ENCODE measurements at places on chromosomes 6 and 20. TPM values are rescaled to one million over a fixed set of nuclear protein-coding genes. Genes with fewer than 3 reads are reported as not detected.

MATN4 gene
- not detected for total RNA-seq

DNA sequence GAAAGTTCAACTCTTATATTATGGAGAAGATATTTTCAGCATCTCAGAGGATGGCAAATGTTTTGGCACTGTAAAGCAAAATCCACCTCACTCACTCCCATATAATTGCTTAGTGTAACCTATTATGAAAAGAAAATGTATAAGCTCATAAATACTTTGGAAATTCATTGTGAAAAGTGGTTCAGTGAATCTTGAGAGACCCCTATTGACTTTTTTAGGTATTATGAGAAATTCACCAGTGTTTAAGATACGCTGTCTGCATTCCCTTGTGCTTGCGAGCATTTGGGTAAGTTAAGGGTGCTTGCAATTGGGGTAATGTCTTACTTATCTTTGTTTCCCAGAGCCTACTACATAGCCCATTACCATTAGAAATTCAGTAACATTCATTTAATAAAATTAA is 66.3 kb upstream of the BMP5 start:
- H3K27me3 ChIP-seq, result no peaks in the 10 kb centered on the region
- no peaks in the 10 kb centered on the region for H3K36me3 ChIP-seq
- no peak overlapping the region for H3K27ac ChIP-seq
- H3K4me1 ChIP-seq, result no peaks in the 10 kb centered on the region
- H3K4me3 ChIP-seq, result no peak overlapping the region

GRCh38 chr6:57324538-57324937 is 7.1 kb downstream of the PRIM2 start:
- H3K27ac ChIP-seq, result no peak overlapping the region
- no peak for DNase-seq
- no peak overlapping the region for H3K4me3 ChIP-seq
- H3K36me3 ChIP-seq, result no peaks in the 10 kb centered on the region

CST2 gene
- not detected for total RNA-seq

PTCRA gene
- total RNA-seq, result not detected

DNA sequence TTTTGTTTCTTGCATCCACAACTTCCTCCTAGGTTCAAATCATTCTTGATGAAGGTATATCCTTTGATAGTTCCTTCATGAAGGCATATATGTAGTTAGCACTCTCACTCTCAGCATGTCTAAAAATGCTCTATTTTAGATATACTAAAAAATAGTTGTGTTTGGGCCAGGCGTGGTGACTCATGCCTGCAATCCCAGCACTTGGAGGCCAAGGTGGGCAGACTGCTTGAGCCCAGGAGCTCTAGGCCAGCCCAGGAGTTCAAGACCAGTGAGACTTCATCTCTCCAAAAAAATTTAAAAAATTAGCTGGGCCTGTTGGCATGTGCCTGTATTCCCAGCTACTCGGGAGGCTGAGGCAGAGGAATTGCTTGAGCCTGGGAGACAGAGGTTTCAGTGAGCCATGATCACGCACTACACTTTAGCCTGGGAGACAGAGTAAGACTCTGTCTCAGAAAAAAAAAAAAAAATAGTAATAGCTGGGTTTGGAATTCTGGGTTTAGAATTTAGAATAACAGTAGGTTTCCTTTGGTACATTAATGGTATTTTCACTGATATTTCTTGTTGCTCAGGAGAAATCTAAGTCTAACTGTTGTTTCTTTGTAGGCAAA is 7.0 kb downstream of the SERAC1 start:
- no peaks in the 10 kb centered on the region for H3K27me3 ChIP-seq
- H3K4me3 ChIP-seq, result no peak overlapping the region
- no peak overlapping the region for H3K27ac ChIP-seq
- H3K4me1 ChIP-seq, result no peaks in the 10 kb centered on the region
- DNase-seq, result no peak

TRERF1 gene
- total RNA-seq, result 2.1 TPM

APCDD1L gene
- total RNA-seq, result not detected

DNA sequence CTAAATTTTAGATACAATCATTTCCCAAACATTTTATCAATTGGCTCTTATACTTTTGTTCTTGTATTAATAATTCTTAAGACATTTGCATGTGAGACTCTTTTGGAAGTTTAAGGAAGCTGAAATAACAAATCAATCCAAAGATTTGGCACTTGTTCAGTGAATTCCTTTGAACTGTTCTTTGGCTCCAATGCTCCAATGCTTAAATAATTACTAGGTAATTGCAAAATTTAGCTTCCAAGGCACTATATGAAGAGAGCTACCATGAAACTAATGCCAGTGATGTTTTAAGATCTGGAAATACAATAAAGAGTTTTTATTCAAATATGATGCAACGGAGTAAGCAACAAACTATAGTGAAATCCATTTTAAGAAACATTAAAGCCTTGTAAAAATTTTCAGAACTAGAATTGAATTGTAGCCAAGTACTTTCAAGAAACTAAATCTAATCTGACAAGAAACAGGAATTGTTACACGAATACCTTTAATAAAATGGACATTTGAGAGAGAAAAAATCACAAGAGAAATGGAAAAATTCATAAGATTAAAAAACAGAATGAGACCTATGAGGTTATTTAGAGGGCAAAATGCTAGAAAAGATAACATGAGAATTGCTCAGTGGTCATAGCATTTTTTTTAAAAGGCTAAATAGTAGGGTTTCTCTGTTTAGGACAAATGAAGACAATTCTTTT is 43.6 kb upstream of the SMLR1 start:
- H3K36me3 ChIP-seq, result no peaks in the 10 kb centered on the region
- no peaks in the 10 kb centered on the region for H3K4me1 ChIP-seq
- no peak for DNase-seq
- no peak overlapping the region for H3K4me3 ChIP-seq

DNA sequence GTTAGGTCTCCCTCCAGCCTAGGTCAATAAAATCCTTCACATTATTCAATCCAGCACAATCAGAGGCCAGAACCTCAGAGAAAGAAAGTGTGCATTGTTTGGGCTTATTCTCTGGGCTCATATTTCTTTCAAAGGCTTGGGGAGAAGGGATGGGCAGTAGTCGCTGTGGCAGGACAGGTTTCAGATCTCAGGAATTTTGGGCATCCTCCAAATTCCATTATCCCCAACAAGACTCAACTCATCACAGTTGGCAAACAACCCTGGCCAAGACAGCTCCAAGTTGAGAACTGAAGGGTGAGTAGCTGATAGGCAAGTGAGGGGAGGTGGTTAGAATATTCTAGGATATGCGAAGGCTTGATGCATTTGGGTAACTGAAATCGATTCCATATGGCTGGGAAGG is 27.2 kb upstream of the CHD6 start:
- no peak overlapping the region for H3K27ac ChIP-seq
- H3K4me1 ChIP-seq, result peaks cover 9% of the 10 kb centered on the region
- no peak overlapping the region for H3K4me3 ChIP-seq
- no peaks in the 10 kb centered on the region for H3K36me3 ChIP-seq
- no peak for DNase-seq
- H3K27me3 ChIP-seq, result no peaks in the 10 kb centered on the region

- no peaks in the 10 kb centered on the region for H3K27me3 ChIP-seq
- no peak overlapping the region for H3K4me3 ChIP-seq
- peaks cover 51% of the 10 kb centered on the region for H3K4me1 ChIP-seq
- peak overlapping the region; percentile 99 for H3K27ac ChIP-seq
Observed at GRCh38 chr6:134176264-134176975, 124.0 kb upstream of the SLC2A12 start.

DNA sequence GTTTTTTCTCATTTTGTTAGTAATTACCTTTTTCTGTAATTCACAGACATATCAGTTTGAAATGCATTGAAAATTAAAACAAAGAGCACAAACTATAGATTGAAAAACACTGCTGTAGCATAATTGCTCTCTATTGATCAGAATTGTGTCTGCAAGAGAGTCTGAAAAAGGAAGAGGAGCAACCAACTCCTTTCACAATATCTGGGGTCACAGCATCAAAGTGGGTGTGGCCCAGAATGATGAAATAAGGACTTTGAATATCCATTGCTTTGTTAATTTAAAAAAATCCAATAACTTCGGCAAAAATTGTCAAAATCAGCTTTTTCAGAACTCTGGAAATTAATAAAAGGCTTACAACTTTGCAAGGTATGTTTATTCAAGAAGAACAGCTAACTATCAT is 99.2 kb downstream of the MYLK4 start:
- no peaks in the 10 kb centered on the region for H3K36me3 ChIP-seq
- no peak overlapping the region for H3K4me3 ChIP-seq
- H3K4me1 ChIP-seq, result no peaks in the 10 kb centered on the region

HLA-DQA2 gene
- total RNA-seq, result 0.33 TPM

DNA sequence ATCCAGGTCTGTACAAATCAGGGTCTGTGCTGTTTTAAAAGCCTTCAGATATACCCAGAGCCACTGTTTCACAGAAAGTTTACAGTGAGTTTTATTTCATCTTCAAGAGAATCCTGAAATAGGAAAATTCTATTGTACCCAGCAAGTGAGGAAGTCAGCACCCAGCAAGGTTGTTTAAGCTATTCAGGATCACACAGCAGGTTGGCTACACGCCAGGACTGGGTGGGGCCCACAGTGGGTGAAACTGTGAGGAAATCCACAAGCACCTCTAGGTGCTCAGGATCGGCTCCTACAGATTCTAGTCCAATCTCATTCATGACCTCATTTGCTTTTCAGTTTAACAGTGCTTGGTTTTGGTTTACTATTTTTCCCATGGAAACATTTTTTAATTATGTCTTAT is 128.9 kb downstream of the SYNDIG1 start:
- no peaks in the 10 kb centered on the region for H3K36me3 ChIP-seq
- no peak for DNase-seq
- H3K27me3 ChIP-seq, result no peaks in the 10 kb centered on the region
- no peaks in the 10 kb centered on the region for H3K4me1 ChIP-seq
- no peak overlapping the region for H3K4me3 ChIP-seq

PI3 gene
- total RNA-seq, result not detected

GRCh38 chr20:38134427-38135270 is 30.4 kb downstream of the TGM2 start:
- no peak for DNase-seq
- no peak overlapping the region for H3K27ac ChIP-seq
- no peaks in the 10 kb centered on the region for H3K27me3 ChIP-seq
- no peaks in the 10 kb centered on the region for H3K36me3 ChIP-seq

GRCh38 chr6:167266830-167267555 is 24.1 kb upstream of the UNC93A start:
- no peak overlapping the region for H3K4me3 ChIP-seq
- no peaks in the 10 kb centered on the region for H3K36me3 ChIP-seq
- DNase-seq, result no peak
- no peak overlapping the region for H3K27ac ChIP-seq

HCRTR2 gene
- total RNA-seq, result not detected

- H3K36me3 ChIP-seq, result no peaks in the 10 kb centered on the region
- H3K27ac ChIP-seq, result no peak overlapping the region
- H3K4me3 ChIP-seq, result no peak overlapping the region
- no peaks in the 10 kb centered on the region for H3K4me1 ChIP-seq
Observed at GRCh38 chr20:33082546-33082945, 3.1 kb downstream of the BPIFB4 start.

TTLL9 gene
- 1.5 TPM for total RNA-seq

- DNase-seq, result no peak
- H3K27me3 ChIP-seq, result no peaks in the 10 kb centered on the region
- H3K36me3 ChIP-seq, result no peaks in the 10 kb centered on the region
- H3K27ac ChIP-seq, result no peak overlapping the region
Observed at GRCh38 chr6:11580686-11581405, 43.3 kb downstream of the TMEM170B start.

DNA sequence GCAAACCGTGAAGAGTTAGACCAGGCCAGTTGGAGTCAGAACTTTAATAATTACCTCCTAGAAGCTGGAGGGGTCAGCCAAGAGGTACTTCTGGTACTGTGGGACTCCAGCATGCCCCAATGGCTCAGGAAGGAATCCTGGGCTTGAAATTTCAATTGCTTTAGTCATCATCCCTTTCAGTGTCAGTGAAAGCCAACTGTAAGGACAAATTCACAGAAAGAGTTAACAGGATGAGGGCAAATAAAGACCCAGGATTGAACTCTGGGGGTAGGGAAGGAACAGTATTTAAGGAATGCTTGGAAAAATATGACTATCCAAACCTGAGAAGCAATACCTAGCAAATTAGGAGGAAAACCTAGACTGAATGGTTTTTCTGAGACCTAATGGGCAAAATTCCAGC is 735.1 kb upstream of the MARCKS start:
- H3K4me3 ChIP-seq, result no peak overlapping the region
- no peaks in the 10 kb centered on the region for H3K36me3 ChIP-seq
- H3K4me1 ChIP-seq, result no peaks in the 10 kb centered on the region

GRCh38 chr6:169789146-169789943 is 37.9 kb downstream of the ERMARD start:
- H3K36me3 ChIP-seq, result no peaks in the 10 kb centered on the region
- DNase-seq, result no peak
- no peaks in the 10 kb centered on the region for H3K27me3 ChIP-seq
- no peak overlapping the region for H3K27ac ChIP-seq

GRCh38 chr6:150991487-150991886 is 126.0 kb downstream of the MTHFD1L start:
- no peak for DNase-seq
- H3K4me1 ChIP-seq, result no peaks in the 10 kb centered on the region
- no peaks in the 10 kb centered on the region for H3K36me3 ChIP-seq
- no peaks in the 10 kb centered on the region for H3K27me3 ChIP-seq

ESR1 gene
- 4.7 TPM for total RNA-seq

GRCh38 chr6:40340957-40341356 is 246.2 kb downstream of the LRFN2 start:
- H3K36me3 ChIP-seq, result no peaks in the 10 kb centered on the region
- H3K4me1 ChIP-seq, result no peaks in the 10 kb centered on the region
- no peak for DNase-seq
- H3K27me3 ChIP-seq, result no peaks in the 10 kb centered on the region

NRN1 gene
- total RNA-seq, result 1.1 TPM

LY6G6C gene
- total RNA-seq, result not detected

DNA sequence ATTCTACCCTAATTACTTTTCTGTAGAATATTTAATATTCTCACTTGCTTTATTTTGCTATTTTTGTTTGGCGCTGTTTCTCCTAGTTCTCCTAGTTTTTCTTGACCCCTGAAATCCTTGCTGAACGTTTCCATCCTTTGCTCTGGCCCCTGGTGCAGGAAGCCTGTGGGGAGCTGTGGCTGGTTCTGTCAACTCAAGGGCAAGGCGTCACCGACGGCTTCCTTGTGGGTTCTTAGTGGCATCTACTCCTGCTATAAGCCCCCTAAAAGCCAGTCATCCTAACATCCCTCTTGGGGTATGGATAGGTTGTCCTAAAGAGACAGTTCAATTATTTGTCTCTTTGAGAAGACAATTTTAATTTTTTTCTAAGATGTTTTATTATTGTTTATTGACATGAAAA is 36.9 kb upstream of the KIF25 start:
- H3K4me3 ChIP-seq, result no peak overlapping the region
- no peak for DNase-seq
- H3K27me3 ChIP-seq, result no peaks in the 10 kb centered on the region
- H3K36me3 ChIP-seq, result peaks cover 12% of the 10 kb centered on the region
- H3K4me1 ChIP-seq, result no peaks in the 10 kb centered on the region

DNA sequence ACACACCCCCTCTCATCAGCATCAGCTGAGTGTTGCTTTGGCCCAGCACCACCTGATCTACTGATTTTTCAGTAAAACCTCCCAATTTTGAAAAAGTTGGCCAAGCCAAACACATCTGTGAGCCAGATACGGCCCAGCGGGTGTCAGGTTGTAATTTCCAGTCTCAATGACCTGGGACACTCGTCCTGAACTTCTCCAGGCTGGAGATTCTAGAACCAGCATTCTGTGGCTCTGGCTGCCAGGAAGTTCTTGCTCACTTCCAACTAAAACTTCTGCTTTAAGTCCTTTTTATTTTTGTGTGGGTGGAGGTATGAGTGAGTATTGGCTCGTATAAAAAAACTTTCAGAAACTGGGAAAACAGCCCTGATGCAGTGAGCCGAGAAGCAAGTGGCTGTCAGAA is 5.1 kb downstream of the KIAA1755 start:
- H3K4me1 ChIP-seq, result no peaks in the 10 kb centered on the region
- H3K27ac ChIP-seq, result no peak overlapping the region
- H3K36me3 ChIP-seq, result no peaks in the 10 kb centered on the region
- no peak overlapping the region for H3K4me3 ChIP-seq

C6orf132 gene
- 14.8 TPM for total RNA-seq

SNAP91 gene
- total RNA-seq, result 2.0 TPM
